HAP-1 (cell line): ENCODE measurements at places on chromosomes 1 and 21.

DNA sequence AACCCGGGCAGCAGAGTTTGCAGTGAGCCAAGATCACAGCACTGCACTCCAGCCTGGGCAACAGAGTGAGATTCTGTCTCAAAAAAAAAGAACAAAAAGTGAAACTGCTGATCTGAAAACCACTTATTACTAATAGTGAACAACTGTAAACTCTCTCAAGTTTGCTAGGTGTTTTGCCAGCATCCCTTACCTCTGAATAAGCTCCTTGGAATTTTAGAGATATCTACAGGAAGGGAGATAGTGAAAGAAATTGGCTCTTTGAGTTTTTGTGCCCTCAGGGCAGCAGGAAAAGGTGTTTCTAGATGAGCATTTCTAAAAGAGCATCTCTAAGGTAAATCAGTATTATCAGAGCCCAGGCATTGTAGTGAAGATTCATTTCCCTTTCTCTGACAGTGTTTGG is 27.1 kb downstream of the PARK7 start:
- DNase-seq: no peak

GRCh38 chr1:212687811-212688210 is 11.8 kb downstream of the BATF3 start:
- no peak for DNase-seq

DNA sequence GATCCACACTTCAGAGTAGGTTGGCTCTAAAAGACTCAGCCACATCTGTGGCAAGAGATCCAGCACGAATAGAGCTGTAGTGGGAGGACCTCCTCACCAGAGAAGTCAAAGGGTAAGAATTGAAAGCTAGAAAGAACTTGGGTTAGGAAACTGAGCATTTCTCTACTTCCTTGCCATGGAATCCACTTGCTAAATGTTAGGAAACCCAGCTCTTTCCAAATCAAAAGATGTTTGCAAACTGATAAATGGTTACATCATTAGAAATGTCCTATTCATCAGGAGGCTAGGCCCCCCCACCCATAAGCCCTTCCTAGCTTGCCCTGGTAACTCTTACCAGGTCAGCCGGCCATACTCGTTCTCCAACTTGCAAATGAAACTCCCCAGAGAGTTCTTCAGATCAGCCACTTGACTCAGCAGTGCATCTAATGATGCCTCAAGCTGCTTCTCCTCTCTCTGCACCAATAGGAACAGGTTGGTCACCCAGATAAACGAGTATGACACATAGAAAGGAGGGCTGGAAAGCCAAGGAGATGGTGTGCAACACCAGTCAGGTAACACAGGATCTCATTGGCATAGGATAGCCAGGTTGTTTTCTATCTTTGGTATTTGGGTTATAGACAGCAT is 1.5 kb downstream of the MED8 start:
- no peak for DNase-seq

DNA sequence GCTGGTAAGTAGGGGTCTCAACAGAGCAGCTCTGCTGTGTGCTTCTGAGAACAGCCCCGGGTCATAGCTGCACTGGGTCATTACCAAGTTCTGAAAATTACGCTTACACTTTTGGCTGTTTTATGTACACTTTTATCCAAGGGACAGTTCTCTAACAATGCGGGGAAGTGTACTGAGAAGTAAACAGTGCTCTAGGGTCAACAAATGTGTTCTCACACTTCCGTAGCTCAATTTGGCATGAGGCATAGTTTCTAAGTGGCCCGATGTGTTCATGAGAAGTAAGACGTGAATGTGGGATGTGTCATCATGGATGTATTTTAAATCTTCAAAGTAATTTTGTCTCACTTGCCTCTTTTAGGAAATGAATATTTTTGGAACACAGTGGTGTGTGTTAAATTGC is 10.9 kb upstream of the VAMP3 start:
- no peak for DNase-seq

- no peak for DNase-seq
Observed at GRCh38 chr1:9652379-9653209, 1.1 kb downstream of the PIK3CD start.

- no peak for DNase-seq
Observed at GRCh38 chr1:169091480-169091941, 15.0 kb upstream of the ATP1B1 start.

GRCh38 chr1:110786802-110787327 is 86.1 kb upstream of the CD53 start:
- no peak for DNase-seq

- no peak for DNase-seq
Observed at GRCh38 chr21:42213082-42213774, 5.7 kb upstream of the ABCG1 start.

DNA sequence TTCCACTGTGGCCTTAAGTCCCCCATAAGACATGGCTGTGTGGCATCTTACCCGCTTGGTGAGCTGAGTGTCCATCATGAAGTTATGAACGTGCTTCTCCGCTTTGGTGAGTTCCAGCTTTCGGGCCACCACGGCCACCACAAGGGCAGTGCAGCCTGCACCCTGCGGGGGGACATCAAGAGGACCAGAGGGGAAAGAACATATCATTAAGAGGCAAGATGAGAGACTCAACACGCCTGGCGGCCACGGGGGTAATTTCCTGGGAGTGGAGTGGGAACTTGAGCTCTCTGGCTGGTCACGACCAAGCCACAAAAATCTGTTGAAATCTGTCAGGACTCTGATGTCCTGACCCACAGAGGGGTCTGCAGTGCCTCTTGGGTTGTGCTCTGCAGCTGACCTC is 117.9 kb upstream of the ADAR start:
- no peak for DNase-seq

GRCh38 chr1:36352910-36353878 is 29.7 kb upstream of the EVA1B start:
- DNase-seq: no peak

DNA sequence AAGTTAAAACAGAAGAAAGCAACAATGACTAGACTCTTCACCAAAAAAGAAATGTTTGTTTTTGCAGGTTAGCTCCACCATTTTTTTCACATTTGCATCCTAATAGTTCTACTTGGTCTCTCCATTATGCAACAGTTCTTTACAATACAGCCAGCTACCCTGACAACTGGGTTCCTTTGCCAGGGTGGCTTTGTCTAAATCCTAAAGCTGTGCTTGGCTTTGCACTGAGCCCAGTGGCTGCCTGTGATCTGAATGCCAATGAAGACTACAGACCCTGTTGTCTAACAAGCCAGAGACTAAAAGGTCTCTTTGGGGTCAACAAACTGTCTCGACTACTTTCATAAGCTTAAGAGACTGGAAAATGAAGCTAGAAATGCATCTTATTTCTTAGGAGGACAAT is 112.0 kb downstream of the AKT3 start:
- peak; percentile 62 for DNase-seq

DNA sequence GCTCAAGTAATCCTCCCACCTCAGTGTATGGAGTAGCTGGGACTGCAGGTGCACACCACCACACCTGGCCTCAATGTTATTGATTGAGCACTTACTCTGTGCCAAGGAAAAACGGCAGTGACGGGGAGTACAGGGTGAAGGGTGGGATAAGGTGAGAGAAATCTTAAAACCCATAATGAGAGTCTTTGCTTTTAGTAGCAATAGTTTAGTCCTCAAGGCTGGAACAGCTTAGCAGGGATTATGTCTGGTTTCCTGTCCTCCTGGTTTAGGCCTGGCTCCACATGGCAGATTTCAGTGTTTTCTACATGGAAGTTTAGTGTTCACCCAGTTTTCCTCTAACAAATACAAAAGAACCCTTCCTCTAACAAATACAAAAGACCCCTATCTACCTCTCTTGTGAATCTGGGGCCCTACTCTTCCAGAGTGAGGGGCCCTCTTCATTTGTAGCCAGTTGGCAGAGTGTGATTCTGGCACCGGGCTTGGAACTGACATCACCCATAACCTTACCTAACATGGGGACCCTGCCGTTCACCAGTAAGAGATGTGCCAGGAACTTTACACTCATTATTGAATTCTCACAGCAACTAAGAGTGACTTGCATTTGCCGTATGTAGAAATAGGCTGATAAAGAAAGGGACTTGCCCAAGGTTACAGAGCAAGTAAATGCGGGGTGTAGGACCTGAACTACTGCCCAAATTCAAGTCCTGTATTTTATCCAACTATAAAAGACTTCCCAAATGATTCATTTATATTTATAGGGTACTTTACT is 6.9 kb downstream of the ZNF691 start:
- no peak for DNase-seq

DNA sequence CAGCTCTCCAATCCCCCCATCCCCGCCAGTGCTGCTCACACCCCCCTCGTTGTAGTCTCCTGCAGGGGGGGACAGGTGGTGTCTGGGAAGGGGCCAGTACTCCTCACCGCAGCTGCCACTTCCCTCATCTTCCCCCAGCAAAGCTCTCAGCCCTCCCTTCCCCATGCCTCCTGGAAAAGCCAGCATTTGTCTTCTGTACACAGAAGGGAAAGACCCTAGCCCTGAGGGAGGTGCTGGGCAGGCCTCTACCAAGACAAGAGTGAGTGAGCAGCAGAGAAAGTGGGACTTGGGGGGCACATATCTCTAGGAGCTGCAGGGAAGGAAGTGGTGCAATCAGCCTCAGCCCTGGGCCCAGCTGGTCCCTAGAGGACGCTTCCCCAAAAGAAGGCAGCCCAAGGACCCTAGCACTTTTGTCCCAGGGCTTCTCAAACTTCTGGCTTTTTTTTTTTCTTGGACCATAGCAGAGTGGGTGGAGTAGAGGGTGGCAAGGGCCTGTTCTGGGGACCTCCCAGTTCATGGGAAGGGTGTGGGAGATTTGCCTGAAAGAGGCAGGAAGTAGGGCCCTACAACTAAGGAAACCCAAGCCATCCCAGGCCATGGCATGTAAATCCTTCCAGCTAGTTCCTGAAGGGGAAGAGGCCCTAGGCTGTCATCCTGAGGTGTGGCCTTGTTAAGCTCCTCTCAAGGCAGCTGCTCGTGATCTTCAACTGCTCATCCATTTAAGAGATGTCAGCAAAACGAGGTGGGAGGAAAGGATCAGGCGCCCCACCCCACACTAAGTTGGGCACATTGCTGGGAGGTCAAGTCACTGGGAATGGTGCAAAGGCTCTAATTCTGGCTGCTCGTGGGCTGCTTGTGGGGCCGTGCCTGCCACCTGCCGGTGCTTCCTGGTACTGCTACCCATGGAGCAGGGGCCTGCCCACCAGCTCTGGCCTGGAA is 12.6 kb downstream of the ZC3H12A start:
- peak; percentile 86 for DNase-seq

DNA sequence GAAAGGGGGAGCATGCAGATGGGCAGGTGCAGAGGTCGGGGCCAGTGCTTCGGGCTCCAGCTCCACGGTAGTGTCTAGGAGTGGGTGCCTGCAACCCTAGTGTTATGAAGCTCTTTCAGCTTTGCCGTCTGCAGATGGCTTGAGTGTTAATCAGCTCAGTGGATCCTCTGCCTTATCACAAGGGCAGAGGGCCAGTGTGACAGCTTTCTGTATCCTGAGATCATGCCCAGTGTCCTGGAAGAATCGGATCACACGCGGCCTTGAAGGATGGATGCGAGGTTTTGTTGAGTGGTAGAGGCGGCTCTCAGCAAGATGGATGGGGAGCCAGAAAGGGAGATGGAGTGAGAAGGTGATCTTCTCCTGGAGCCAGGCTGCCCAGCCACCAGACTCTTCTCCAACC is 25.5 kb upstream of the C1orf146 start:
- DNase-seq: no peak

- no peak for DNase-seq
Observed at GRCh38 chr1:15244813-15245212, 2.2 kb upstream of the FHAD1 start.
